T-helper 2 cell (primary cell): ENCODE measurements at places on chromosomes 11 and 22.

DNA sequence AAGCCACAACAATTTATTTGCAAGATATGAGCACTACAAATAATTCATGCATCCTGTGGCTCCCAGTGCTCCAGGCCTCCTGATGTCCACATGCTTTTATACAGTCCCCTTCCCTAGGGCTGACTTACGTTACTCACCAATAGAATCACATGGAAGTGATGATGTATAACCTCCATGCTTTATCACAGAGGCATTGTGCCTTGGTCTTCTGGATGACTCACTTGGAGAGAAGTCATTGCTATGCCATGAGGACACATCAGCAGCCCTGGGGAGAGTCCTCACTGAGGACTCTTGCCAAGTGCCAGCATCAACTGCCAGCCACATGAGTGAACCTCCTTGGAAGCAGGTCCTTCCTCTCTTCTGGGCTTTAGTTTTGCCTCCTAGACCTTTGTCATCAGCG lies 22.0 kb upstream of the IGSF9B start:
- no peak for DNase-seq

DNA sequence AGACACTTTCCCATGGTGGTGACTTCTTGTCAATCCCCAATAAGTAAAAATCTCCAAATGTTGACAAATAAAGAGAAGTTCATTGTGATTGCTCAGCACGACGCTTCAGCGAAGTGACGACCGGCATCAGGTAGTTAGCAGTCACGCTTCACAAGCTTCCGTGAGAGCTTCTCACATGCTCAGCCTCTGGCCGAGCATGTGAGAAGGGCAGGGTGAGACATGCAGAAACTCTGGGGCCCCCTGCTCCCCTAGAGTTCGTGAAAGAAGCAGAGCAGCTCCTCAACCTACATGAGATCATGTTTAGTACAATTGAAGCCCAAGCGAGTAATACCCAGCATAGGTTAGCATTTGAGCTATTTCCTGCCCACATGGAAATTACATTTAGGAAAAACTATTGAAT lies 4.4 kb upstream of the C11orf16 start:
- DNase-seq, result no peak

DNA sequence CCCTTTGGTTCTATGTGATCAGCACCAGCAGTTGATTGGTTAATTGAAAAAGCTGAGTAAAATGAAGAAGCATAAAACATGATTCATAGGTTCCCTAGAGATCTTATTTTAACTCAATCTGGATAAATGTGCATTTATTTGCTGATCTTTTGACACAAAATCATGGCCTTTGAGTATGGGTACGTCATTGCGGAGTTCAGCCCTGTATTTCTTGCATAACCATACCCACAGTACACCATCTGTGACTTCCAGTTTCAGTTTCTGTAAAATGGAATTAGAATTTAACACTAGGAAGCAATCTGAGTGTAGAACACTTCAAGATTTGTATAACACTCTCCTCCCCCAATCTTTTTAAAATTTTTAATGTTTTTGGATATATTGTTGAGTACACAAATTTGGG lies 358.2 kb downstream of the DDX10 start:
- DNase-seq, result no peak

GRCh38 chr11:121082670-121083069 lies 18.4 kb upstream of the TECTA start:
- DNase-seq, result no peak

GRCh38 chr11:60978546-60979380 lies 7.3 kb downstream of the CD6 start:
- no peak for DNase-seq

GRCh38 chr11:74001822-74002286 lies 7.0 kb downstream of the UCP3 start:
- DNase-seq, result no peak

DNA sequence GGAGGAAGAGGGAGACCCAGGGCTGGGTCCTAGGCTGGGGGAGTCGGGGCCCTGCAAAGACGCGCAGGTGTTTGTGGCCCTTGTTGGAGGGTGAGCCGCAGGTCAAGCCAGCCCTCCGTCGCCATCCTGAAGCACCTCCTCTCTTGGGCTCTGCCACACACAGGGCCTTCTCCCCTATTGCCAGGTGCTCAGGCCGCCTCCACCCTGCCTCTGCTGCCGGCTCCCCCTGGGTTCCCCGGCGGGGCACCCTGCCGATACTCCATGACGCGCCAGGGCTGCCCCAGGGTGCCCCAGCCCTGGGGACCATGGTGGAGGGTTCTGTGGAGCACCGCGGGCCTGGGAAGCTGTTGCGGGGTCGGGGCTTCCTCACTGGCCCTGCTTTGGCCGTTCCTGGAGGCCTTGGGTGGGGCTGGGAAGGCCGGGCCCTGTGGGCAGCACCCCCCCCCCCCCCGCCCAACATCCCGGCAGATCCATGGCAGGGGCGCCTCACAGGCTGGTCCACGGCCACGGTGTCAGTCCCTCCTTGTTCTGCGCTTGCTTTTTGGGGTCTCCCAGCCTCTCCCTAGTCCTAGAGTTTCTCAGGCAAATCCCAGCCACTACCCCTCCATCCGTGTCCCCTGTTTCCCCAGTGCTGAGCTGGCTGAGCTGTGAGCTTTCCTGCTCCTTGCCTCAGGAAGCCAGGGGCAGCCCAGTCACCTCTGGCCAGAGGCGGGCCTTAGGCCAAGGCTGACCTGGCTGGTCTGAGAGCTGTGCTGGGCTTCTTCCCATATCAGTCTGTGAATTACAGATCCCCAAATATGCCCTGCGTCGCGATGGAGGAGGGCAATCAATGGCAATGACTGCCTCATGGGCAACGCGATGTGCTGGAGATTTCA lies 2.3 kb upstream of the ADORA2A start:
- DNase-seq, result no peak

- DNase-seq, result no peak
Measured at GRCh38 chr22:29821291-29822016, 16.6 kb downstream of the ASCC2 start.

DNA sequence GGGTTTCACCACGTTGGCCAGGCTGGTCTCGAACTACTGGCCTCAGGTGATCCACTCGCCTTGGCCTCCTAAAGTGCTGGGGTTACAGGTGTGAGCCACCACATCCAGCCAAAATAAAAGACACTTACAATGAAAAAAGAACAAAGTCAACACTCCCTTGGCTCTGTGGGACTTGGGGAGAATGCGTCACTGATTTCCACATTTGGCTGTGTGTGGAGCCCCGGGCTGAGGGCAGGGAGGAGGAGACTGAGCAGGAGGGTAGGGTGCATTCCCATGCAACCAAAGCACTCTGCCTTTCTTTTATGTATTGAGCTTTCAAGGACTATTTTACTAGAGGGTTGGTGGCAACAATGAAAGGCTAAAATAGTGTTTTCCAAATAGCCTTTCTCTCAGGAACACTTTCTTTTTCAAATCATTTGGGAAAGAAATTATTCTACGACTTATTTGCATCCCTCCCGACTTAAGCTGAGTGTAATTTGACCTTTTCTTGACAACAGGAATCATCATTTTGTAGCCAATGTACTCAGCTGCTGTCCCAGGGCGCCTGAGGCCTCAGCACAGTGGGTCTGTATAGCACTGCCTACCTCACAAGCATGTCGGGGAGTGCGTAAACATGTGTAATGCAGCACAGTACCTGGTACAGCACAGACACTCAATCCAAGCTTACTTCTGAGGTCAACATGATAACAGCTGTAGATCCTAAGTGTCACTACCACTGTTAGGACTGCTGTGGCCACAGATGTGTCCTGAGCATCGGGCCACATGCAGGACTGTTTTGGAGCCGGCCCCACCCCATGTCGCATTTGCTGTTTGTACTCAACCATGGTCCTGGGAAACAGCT lies 10.1 kb upstream of the SERPIND1 start:
- no peak for DNase-seq

GRCh38 chr11:78350091-78350645 lies 67.5 kb downstream of the GAB2 start:
- DNase-seq, result no peak

DNA sequence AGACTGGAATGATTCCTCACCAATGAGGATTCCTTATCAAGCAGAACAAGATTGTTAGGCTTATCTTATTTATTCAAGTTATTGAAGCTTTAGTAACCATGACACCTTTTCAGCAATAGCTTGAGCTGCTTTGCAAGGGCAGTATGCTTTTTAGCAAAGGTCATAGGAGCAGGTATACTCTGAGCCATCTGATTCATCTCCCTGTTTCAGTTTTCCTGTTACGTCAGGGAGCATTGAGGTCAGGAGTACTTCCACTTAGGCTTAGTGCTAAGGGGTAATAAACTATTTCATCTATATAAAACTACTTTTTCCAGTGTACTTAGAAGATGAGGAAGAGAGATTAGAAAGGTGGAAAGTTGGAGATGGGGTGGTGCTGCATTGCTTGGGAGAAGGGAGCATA lies 17.7 kb upstream of the ANKRD42 start:
- no peak for DNase-seq
